ENCODE measurements at places on chromosomes 11 and 22.
A peak's percentile ranks its signal among the peaks of the same experiment; 100 is the strongest.

- DNase-seq: no peak
Measured at GRCh38 chr11:62645671-62645945, 805 bp downstream of the GANAB start.

DNA sequence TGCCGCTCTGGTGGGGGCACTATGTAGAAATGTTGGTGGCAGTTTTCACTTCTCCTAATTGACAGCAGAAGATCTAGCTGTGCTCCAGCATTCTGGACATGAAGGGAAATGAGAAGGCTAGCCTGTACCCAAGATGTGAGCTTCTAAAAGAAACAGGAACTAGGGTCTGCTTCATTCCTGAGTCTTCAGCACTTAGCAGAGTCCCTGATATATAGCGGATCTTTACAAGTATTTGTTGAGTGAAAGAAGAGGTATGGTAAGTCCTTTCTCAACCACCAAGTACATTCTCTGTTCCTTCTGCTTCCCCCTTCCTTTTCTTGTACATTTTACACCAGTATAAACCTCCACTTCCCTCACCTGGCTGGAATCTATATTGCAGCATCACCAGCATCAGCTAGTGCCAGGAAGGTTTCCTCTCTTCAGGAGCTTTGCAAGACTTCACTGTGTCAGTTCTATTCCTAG is 408.3 kb upstream of the CADM1 start:
- no peak for DNase-seq

DNA sequence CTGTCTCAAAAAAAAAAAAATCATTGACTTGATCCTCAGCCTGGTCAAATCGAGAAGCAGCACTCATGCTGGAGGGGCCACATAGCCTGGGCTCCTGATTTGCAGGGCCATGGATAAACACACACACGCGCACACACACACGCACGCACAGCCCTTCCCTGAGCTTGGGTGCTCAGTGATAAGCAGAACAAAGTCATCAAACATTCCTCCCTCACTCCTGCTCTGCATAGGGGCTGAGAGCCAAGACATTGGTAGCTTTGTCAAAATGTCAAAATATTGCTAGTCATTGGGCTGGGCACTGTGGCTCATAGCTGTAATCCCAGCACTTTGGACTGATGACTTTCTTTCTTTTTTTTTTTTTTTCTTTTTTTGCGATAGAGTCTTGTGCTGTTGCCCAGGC is 34.0 kb upstream of the A4GALT start:
- DNase-seq: no peak

DNA sequence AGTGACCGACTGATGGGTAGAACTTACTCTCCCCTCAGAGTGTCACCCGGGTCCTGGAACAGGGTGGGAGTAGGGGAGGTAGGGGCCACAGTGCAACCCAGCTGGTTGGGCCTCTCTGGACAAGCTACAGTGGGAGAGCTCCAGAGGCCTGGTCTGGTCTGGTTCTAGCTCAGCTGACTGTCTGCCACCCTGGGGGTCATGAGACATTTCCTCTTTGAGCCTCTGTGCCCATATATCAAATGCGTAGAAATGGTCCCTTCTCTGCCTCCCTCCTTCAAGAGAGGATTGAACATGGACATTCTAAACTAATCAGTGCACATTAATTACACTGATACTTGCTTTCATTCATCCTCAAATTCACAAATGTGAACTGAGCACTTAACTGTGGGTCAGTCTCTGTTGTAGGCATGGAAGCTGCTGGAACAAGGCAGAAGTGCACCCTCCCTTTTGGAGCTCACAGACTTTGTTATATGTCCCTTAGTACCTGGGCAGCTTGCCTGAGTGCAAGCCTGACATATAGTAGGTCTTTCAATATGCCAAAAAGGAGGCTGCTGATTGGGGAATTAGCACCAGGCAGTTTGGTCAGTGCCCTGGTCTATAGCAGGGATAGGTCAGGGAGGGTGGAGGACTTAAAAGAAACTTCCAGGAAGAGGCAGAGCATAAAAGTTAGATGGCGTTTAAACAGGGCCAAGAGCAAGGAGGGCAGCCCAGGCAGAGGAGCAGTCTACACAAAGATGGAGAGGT is 25.7 kb downstream of the ARHGEF17 start:
- DNase-seq: no peak

DNA sequence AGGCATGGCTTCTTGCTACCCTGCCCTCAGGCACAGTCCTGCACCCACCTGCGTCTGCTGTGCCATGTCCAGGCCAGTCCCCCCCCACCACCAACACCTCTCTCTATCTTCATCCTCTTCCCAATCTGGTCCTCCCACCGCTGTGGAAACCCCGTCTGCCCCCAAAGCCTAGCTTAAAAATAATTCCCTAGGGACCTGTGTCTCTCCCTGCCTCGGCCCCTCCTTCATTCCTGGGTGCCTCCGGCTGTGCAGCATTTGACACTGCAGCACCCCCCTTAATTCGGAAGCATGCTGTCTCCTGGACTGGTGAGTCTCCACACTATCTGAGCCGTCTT is 2.5 kb upstream of the ASCL2 start:
- peak; percentile 26 for DNase-seq

- DNase-seq: peak; percentile 81
Measured at GRCh38 chr22:41237707-41238569, 2.8 kb downstream of the CHADL start.

GRCh38 chr11:43969543-43969942 is 27.1 kb downstream of the C11orf96 start:
- DNase-seq: no peak

GRCh38 chr11:793556-793955 is 3.7 kb upstream of the CEND1 start:
- no peak for DNase-seq

DNA sequence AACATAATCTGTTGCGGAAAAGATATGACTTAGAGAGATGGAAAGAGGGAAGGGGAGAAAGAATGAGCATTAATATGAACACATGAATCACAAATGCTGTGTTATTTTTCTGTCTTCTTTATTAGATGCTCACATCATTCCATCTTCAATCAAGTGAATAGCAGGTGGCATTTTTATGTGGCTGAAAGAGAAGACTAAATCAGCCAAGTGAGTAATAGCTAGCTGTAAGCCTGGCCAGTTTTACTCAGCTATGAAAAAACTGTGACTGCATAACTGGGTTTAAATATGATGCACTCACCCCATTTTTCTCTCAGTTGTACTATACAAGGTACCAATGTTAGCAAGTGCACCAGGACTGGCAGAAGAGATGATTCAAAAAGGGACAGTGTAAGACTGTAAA is 571.1 kb downstream of the JRKL start:
- DNase-seq: no peak

- no peak for DNase-seq
Measured at GRCh38 chr22:23100124-23100801, 29.9 kb downstream of the GNAZ start.

DNA sequence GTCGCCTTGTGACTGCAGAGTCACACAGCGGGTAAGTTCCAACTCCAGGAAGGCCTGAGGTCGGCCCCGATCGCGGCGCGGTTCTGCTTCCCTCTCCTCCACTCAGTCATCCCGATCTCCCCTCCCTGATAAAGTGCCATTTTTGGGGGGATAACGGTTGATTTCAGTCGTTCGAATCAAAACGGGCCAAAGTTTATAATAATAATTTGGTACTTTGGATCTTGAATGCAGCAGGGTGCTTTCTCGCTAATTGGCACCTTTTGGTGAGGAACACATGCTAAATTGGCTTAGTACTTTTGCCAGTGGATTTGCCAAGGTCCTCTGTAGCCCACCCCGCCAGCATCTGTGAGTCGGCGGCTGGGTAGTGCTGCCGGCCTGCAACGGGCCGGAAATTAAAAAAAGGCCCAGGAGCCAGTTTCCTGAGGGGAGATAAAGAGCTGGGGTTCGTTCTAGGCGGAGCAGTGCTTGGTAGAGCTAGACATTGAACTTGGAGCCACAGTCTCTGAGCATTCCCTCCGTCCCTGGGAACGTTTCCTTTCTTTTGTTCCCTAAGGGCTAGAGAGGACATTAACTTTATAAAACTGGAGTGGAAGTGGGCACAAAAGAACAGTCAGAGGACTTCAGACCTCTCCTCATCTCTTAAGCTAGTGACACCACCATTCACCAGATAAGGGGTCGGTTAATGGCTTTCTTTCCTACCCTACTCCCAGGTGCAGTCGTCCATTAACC is 997 bp downstream of the UBE2L3 start:
- DNase-seq: no peak

DNA sequence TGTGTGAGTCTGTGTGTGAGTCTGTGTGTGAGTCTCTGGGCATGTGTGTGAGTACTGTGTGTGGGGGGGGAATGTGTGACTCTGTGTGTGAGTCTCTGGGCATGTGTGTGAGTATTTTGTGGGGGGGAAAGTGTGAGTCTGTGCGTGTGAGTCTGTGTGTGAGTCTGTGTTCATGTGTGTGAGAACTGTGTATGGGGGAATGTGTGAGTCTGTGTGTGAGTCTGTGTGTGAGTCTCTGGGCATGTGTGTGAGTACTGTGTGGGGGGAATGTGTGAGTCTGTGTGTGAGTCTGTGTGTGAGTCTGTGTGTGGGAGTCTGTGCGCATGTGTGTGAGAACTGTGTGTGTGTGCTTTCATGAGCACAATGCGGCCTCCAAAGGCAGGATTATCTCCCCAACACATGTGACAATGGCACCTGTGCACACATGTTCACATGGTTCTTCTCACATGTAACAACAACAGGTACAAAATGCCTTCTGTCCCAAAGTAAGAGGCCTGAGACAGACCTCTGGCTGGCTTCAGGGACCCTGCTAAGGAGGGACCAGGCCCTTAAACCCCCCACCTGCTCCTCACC is 1.6 kb downstream of the CD5 start:
- DNase-seq: no peak

DNA sequence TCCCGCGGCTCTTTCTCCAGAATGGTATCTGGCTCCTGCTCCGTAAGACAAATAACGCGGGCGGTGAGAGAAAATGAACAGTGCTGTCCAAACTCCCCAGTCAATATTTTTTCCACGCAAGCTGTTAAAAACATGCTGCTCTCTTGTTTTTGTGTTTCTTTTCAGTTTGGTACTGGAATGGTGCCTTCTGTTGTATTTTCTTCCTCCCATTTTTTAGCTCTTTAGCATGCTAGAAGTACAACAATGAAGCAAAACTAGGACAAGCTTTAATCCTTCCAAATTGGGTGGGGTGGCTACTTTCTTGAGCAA is 599 bp upstream of the PPP2R1B start:
- DNase-seq: no peak

- no peak for DNase-seq
Measured at GRCh38 chr22:37996515-37997246, 12.3 kb upstream of the SOX10 start.

- DNase-seq: no peak
Measured at GRCh38 chr11:83006877-83007330, 64.8 kb downstream of the RAB30 start.

GRCh38 chr11:119378851-119379465 is 2.5 kb downstream of the USP2 start:
- no peak for DNase-seq

DNA sequence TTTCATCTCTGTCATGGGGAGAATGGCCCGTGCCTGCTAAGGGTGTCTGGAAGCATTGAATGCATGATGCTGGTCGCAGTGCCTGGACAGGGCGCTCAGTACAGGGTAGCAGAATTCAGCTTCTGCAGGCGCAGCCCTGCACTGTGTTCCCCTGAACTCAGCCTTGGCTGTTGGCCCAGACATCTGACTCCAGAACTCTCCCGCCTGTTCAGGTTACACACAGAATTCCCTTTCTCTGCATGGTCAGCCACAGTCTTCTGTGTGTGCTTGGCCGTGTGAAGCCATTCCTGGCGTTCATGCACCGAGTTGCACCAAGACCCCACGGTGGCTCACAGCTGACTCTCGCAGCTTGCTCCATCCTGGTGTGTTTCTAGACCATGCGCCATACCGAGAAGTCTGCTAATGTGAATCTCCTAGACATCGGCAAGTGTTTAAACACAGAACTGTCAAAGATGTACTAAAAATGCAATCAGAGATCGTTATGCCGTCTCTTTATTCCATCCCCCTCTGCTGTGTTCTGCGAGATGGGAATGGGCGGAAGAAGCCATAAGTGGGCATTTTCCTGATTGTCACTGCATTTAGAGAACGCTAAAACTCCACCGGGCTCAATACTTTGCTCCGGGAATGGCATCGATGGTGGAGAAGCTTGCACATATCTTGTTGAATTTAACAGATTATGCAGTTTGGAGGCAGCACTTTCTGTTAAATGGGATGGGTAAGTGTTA is 55.6 kb downstream of the MPPED1 start:
- DNase-seq: no peak

GRCh38 chr11:129932381-129933067 is 37.1 kb upstream of the NFRKB start:
- no peak for DNase-seq

- DNase-seq: no peak
Measured at GRCh38 chr11:15927864-15928217, 428.5 kb downstream of the SOX6 start.

DNA sequence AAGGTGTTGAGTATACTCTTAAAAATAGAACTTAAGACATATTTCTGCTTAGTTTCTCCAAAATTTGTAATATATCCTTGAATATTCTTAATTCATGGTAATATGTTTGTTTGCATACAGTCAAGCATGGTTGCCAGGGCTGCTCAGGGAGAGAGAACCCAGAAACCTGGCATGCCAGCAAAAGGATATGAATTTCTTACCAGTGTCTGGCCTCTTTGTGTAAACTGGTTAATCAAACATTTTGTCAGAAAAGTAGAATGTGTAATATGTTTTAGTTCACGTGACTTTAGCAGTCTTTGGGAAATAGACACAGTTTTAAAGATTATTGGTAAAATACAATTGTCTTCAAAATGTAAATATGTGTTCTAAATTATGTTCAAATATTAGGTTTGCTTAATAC is 101.6 kb downstream of the AASDHPPT start:
- DNase-seq: no peak

DNA sequence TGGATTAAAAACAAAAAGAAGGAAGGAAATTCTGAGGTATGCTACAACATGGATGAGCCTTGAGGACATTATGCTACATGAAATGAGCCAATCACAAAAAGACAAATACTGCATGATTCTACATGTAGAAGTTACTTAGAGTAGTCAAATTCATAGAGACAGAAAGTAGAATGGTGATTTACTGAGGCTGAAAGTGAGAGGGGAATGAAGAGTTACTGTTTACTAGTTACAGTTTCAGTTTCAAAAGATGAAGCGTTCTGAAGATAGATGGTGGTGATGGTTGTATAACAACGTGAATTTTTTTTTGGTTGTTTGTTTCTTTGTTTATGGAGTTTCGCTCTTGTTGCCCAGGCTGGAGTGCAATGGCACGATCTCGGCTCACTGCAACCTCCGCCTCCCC is 9.5 kb downstream of the OR5P2 start:
- no peak for DNase-seq

Data from ecto neural progenitor cell (in vitro differentiated cells).